ENCODE measurements at places on chromosomes 7 and 10. TPM values are rescaled to one million over a fixed set of nuclear protein-coding genes. Genes with fewer than 3 reads are reported as not detected.
A peak's percentile ranks its signal among the peaks of the same experiment; 100 is the strongest.

- H3K27ac ChIP-seq = no peak overlapping the region
- H3K36me3 ChIP-seq = no peaks in the 10 kb centered on the region
- H3K4me1 ChIP-seq = no peaks in the 10 kb centered on the region
These were observed 79.3 kb downstream of the PLXDC2 start for GRCh38 chr10:19895500-19895899.

DNA sequence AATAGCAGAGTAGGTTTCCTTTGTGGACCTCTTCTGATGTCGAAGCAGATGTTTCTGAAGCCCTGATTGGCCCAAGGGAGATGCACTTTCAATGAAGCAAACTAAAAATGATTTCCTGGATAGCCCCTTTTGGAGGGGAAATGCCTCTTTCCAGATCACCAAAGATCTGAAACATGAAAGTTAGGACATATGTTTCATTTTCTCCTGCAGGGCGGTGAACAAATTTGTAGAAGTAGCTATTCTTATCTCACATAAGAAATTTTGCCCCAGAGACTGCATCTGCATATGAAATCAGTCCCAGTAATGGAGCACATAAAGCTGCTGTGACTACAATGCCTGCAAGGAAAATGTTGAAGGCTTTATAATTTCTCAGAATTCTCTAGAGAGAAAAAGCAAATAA is 56.0 kb downstream of the THSD7A start:
- H3K4me3 ChIP-seq = no peak overlapping the region
- DNase-seq = no peak
- H3K4me1 ChIP-seq = no peaks in the 10 kb centered on the region
- no peaks in the 10 kb centered on the region for H3K27me3 ChIP-seq

DNA sequence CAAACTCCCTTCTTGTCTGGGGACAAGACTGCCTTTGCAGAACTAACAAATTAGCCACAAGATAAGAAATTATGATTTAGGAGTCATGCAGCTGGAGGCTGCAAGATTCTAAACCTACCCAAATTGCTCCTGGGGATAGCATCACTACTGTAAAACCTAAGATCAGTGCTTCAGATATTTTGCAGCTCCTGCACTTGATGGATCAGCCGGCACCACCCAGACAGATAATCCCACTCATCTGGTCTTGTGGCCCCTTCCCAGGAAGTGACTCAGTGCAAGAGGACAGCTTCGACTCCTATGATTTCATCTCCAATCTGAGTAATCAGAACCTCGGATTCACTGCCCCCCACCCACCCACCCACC is 181.9 kb downstream of the AKR1D1 start:
- H3K27ac ChIP-seq = no peak overlapping the region
- no peaks in the 10 kb centered on the region for H3K27me3 ChIP-seq
- no peak for DNase-seq
- no peak overlapping the region for H3K4me3 ChIP-seq

DNA sequence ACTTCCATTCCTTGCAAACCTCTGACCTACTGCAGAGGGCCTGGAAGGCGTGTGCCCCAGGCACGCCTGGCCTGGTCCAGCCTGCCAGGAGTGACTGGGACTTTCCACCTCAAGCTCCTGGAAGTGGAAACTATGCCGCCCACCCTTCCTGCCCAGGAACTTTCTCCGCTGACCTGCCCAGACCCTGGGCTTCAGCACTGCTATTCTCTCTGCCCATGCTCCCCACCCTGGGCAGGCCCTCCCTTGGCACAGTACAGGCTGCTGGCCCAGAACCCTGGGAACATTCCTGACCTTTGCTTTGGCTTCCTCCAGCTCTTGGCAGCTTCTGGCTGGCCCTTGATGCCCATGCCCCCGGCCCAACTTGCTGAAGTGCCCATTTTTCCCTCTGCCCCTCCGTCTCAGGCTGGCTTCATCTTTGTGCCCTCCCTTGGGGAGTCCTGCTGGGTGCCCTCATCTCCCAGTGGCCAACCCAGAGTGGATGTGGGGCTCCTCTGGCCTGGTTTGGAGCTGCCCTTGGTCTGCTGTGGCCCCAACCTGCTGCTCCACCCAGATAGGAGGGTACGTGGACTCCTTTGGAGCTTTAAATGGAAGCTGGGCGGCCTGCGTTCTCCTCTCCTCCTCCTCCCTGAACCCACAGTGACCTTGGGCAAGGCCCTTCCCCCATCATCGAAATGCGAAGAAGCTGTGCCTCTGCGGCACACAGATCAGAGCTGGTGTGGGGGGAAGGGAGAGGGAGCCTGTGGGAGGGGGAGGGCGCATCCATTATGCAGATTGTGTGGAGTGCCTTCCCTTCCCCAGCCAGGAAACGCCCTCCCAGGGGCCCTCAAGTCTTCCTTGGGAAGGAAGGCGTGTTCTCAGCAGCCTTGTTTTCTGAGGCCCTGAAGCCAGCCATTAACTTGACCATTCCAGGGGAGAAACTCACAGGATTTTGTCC is 3.4 kb downstream of the MMRN2 start:
- no peaks in the 10 kb centered on the region for H3K36me3 ChIP-seq
- no peaks in the 10 kb centered on the region for H3K27me3 ChIP-seq
- H3K4me1 ChIP-seq = peaks cover 6% of the 10 kb centered on the region
- DNase-seq = no peak
- no peak overlapping the region for H3K4me3 ChIP-seq
- no peak overlapping the region for H3K27ac ChIP-seq

DNA sequence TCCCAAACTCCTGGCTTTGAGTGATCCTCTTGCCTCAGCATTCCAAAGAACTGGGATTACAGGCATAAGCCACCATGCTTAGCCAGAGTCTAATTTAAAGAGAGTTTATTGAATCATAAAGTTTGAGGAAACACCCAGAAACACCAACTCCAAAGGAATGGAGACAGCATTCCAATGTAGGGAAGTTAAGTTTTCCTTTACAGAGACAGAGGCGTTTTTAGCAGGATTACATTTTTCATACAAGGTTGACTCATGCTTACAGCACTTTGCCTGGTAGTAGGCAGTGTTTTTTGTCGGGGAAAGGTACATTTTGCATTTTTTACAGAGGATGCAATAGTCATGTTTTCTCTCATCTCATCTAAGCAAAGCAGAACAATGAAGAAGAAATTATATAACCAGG is 18.9 kb upstream of the OPN4 start:
- H3K36me3 ChIP-seq = peaks cover 4% of the 10 kb centered on the region
- DNase-seq = no peak
- H3K4me1 ChIP-seq = peaks cover 7% of the 10 kb centered on the region

- H3K27ac ChIP-seq = no peak overlapping the region
- H3K27me3 ChIP-seq = no peaks in the 10 kb centered on the region
- H3K36me3 ChIP-seq = no peaks in the 10 kb centered on the region
- no peak overlapping the region for H3K4me3 ChIP-seq
- no peak for DNase-seq
- peaks cover 2% of the 10 kb centered on the region for H3K4me1 ChIP-seq
These were observed 24.2 kb upstream of the SEPTIN7 start for GRCh38 chr7:35776686-35777085.

GRCh38 chr10:95391581-95392216 is 100.9 kb upstream of the PDLIM1 start:
- no peak overlapping the region for H3K27ac ChIP-seq
- H3K4me3 ChIP-seq = no peak overlapping the region
- peak; percentile 25 for DNase-seq
- H3K4me1 ChIP-seq = peaks cover 17% of the 10 kb centered on the region
- no peaks in the 10 kb centered on the region for H3K27me3 ChIP-seq
- no peaks in the 10 kb centered on the region for H3K36me3 ChIP-seq

GRCh38 chr10:24988831-24989640 is 26.9 kb downstream of the ENKUR start:
- no peaks in the 10 kb centered on the region for H3K27me3 ChIP-seq
- no peaks in the 10 kb centered on the region for H3K4me1 ChIP-seq
- H3K36me3 ChIP-seq = no peaks in the 10 kb centered on the region

The TUBAL3 gene
- total RNA-seq = 0.22 TPM

The BZW2 gene
- total RNA-seq = 85.4 TPM

The FBXL13 gene
- 0.74 TPM for total RNA-seq
